Left lobe of liver (tissue), 2 donors: ENCODE measurements at places on chromosomes 7 and 10.

- no peak for DNase-seq
These were observed 99.1 kb downstream of the BMPR1A start for GRCh38 chr10:86855513-86855912.

GRCh38 chr10:114215033-114215432 lies 24.0 kb upstream of the VWA2 start:
- no peak for DNase-seq

DNA sequence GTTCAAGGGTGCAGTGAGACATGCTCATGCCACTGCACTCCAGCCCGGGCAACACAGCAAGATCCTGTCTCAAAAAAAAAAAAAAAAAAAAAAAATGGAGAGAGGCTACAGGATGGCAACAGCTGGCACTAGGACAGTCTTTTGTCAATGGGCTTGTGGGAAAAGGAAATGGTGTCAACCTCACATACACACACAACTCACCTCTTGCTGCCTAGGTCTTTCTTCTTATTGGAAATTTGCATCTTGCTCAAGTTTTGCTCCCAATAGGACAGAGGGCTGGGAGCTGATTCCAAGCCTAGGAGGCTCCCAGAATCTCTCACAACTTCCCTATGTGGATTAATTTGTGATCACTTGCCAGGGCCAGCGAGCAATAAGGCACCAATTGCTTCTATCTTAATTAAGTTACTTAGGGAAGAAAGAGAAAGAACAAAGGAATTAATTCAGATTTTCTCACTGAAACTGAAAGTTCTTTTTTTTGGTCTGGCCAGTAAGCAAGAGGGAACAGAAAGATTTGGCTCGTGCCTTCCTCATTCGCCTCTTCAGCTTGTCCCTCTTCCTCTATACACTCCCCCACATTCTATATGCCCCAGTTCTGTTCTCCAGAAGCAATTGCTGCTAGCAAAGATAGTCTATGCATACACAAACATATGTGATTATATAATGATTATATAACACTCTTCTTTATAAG lies 33.8 kb downstream of the MAP3K8 start:
- no peak for DNase-seq

- no peak for DNase-seq
These were observed 47.9 kb upstream of the FOXK1 start for GRCh38 chr7:4634166-4634565.

DNA sequence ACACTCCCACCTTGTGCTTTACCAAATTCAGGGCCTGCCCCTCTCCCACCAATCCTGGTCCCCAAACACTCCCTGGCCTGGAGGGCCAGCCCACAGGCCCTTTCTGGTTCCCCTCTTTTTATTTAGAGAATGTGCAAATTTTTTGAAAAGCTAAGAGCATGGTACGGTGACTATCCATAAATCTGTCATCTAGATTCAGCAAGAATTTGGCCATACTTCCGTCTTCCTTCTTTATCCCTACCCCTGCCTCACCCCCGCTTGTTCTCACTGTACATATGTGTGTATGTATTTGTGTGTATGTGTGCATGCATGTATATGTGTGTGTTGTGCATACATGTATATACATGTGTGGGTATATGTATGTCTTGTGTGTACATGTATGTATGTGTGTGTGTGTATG lies 8.1 kb upstream of the TBRG4 start:
- no peak for DNase-seq

DNA sequence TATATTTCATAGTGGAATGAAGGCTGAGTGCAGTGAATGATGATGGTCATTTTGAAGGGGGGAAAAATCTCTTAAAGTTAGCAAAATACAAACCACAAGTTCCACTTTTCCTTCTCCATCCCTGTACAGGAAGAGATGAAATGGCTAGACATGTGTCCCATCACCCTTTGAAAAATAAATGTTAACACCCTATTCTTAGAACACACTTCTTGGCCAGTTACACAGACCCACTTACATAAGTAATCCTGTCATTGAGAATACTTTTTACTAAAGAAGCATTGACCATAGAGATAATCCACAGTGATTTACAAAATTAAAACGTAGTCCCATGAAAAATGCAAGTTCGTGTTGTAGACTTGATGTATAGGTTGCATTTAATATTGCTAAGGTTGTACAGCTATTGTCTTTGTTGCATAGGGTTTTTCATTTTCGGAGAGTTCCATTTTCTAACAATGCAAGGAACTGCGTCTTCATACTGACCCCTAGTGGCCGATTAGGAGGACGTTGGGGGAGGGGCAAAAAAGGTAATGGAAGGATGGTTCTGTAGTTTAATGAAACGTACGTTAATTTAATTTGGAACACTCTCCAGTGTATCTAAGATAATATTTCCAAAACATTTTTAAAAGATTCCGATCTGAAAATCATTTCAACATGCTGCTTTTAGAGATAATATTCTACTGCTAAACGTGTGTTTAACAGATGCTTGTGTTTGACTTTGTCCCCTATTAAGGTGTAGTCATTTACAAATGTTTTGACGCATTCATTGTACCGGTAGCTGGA lies 60.9 kb downstream of the ARMC3 start:
- DNase-seq = no peak

DNA sequence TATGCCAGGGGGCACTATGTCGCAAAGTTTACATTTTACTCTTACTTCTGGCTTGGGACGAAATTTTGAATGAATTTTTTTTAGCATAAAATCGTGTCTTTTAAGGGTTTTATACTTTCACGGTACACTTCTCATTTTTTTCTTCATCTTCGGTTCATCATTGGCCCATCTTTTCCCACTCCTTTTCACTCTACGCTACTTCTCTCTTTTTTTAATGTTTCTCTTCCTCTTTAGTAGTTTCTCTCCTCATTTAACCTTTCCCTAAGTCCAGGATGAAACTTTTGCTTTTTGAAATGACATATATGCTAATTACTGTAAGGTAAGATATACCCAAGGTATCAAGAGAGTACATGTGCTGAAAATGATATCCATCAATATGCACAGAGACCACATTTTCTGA lies 39.5 kb downstream of the C7orf33 start:
- DNase-seq = no peak

DNA sequence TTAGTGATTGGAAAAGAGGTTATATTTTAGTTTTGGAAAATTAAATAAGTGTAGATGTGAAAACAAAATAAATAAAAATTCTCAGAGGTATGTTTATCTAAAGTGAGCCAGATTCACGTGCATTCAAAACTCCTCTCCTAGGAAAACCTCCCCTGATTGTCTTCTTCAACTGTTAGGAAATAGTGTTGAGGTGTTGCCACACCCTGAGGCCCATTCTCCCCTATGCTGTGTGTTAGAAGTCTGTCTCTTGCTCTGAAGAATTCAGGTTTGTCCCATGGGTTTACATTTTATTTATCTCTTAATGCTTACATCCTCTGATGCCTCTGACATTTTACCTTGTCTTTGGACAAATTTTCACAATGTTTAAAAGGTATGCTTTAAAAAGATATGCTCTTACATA lies 40.3 kb downstream of the PTPRE start:
- DNase-seq = no peak
